Activated naive CD4-positive, alpha-beta T cell (primary cell): ENCODE measurements at places on chromosomes 7 and 10.

DNA sequence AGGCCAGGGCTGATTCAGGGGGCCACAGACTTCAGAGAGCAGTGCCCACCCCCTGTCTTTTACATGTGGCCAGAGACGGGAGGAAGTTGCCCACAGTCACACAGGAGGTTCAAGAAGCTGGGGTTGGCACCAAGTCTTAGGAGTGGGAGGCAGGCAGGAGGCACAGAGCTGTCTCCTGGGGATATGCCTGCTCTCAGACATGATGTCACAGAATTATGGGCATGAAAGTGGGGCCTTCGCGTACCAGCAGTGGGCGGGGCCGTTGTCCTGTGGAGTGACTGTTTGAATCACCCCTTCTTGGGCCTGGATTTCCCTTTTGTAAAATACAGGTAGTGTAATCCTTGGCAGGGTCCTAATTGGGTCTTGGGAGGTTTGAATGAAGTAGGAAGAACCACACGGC is 81.2 kb upstream of the PPIF start:
- DNase-seq = no peak

- no peak for DNase-seq
Measured at GRCh38 chr10:65949526-65949925, 976.3 kb upstream of the LRRTM3 start.

GRCh38 chr7:117173035-117173770 is 149.7 kb downstream of the WNT2 start:
- no peak for DNase-seq

DNA sequence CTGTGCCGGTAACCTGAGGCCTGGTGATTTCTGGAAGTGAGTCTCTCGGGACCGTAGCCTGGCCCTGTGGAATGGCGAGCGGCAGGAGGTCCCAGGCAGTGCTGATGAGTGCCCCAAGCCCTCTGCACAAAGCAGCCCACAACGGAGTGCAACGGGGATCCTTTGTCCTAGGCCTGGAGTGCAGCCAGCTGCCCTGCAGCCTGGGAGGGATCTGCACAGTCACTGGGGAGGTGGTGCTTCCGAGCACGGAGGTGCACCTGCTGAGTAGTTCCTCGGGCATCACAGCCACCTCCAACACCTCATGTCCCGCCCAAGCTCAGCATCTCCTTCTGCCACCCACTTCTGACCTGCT is 162.8 kb upstream of the ZMIZ1 start:
- no peak for DNase-seq

- DNase-seq = no peak
Measured at GRCh38 chr7:71132127-71132376, at the start of gene GALNT17. TSS of gene GALNT17 (plus strand) at chr7:71132144.

DNA sequence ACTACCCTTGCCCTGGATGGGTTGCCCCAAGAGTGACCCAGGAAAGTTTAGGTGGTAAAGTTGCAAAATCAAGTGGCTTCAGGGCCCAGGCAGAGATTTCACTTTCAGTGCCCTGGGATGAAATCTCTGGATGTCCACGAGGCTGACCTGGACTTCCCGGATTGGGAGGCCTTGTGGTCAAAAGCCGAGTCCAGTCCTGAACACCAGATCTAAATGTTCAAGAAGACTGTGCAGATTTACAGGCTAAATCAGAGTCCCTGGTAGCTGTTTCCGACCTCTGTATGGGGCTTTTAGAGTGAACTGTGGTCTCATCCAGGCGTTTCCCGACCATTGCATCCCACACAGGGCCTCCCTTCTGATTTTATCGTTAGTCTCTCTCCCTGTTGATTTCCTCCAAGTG is 95.3 kb downstream of the WDR11 start:
- no peak for DNase-seq

GRCh38 chr10:47181052-47181849 is 118.7 kb upstream of the GDF10 start:
- no peak for DNase-seq

GRCh38 chr7:54541669-54542625 is at the start of gene VSTM2A:
TSS of gene VSTM2A (plus strand) at chr7:54542375. CDS start at chr7:54542731, 356 bp downstream.
- no peak for DNase-seq

DNA sequence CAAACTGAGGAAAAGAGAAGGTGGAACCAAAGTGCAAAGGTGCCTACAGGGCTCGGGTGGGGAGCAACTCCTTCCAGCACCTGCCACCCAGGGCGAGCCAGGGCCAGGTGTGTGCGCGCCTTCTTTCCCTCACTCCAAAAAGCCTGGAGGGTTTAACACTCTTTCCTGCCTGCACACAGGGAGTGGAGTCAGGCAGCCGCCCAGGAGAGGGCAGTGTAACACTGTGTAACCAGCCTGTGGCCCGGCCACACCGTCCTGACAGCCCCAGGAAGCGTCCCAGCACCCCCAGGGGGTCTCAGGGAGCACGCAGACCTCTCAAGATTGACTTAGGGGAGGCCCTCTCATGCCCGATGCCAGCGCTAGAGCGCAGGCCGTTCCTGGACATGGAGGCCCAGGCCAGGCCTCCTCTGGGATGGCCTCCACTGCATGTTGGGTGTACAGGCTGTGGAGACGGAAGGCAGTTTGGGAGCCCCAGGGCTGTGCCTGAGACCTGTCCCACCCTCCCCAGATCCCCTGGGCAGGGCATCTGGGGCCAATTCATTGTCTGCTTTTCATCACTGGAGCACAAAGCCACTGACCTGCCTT is 13.4 kb downstream of the BRI3 start:
- DNase-seq = no peak

DNA sequence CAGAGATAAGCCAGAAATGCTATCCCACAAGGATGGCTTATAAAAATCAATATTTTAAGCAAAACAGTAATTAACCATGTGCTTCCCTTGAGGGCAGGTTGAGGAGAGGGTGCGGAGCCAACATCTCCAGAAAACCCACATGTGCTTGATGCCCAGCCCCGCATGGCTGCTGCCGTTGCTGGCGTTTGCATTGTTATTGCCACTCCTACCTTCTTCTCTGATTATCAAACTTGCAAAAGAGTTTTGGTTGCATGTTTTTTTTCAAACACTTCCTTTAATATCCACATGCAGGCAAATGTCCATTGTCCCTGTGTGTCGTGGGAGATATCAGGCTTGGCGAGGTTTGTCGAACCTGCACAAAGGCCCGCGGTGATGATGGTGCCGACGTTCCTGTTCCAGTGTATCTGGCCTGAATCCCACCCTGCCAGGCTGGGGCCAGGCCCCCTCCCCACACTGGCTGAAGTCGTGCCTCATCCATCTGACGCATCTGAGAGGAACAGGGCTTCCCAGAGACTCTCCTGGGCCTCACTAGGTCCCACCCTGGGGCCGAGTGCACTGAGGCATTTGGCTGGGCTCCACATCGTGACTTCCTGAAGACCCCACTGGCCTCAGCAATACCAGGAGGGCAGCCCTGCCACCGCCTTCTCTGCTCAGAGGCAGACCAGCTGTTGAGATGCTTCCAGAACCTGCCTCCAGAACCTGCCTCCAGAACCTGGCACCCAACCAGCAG is 40.9 kb downstream of the TCERG1L start:
- DNase-seq = no peak

- no peak for DNase-seq
Measured at GRCh38 chr10:8183241-8183704, 128.8 kb downstream of the GATA3 start.

- DNase-seq = no peak
Measured at GRCh38 chr10:47222461-47222860, 77.5 kb upstream of the GDF10 start.

GRCh38 chr10:32410569-32410968 is 35.4 kb upstream of the CCDC7 start:
- no peak for DNase-seq

DNA sequence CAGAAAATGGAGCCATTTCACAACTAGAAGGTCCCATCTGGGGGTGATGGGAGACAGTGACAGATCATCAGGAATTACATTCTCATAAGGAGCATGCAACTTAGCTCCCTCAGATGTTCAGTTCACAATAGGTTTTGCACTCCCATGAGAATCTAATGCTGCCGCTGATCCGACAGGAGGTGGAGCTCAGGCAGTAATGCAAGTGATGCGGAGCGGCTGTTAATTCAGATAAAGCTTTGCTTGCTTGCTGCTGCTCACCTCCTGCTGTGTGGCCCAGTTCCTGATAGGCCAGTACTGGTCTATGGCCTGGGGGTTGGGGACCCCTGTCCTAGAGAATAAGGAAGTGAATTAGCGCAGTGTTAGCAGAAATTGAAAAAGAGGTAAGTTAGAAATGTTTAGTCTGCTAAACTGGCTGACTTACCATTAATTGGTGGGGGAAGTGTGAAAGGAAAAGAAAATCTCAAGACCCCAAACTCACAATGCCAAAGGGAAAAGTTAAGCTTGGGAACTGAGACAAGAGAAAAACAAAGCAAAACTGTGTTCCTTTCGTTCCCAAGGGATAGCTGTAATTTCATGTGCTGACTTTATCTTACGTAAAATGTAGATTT is 76.4 kb downstream of the LYZL2 start:
- DNase-seq = no peak

- DNase-seq = no peak
Measured at GRCh38 chr10:500876-501275, 188.6 kb downstream of the DIP2C start.

DNA sequence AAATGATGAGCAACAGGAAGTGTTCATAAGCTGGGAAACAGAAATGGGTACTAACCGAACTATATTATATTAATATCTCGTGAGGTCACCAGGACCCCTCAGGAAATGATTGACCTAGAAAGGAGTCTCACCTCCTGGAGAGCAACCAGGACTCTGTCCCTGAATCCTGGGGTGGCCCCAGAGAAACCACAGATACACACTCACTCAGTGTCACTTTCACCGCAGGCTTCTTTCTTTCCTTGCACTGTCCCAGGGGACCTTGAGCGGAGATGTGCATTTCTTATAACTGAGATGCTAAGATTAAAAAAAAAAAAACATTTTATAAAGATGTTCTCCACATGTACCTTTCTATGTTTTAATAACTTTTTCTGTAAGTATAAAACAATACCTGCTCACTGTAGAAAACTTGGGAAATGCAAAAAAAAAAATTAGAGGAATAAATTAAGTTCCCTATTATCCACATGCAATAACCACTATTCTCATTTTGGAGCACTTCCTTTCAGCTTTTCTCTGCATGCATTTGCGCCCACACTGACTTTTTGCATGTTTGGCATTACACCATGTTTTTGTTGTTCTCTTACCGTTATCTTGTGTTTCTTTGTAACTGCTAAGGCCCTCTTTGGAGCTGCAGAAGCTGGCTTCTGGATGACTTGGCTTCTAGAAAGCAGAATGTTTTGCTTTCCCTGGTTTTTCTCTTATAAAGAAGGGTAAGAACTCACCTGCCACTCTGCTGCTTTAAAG is 15.0 kb downstream of the NOD1 start:
- DNase-seq = no peak

DNA sequence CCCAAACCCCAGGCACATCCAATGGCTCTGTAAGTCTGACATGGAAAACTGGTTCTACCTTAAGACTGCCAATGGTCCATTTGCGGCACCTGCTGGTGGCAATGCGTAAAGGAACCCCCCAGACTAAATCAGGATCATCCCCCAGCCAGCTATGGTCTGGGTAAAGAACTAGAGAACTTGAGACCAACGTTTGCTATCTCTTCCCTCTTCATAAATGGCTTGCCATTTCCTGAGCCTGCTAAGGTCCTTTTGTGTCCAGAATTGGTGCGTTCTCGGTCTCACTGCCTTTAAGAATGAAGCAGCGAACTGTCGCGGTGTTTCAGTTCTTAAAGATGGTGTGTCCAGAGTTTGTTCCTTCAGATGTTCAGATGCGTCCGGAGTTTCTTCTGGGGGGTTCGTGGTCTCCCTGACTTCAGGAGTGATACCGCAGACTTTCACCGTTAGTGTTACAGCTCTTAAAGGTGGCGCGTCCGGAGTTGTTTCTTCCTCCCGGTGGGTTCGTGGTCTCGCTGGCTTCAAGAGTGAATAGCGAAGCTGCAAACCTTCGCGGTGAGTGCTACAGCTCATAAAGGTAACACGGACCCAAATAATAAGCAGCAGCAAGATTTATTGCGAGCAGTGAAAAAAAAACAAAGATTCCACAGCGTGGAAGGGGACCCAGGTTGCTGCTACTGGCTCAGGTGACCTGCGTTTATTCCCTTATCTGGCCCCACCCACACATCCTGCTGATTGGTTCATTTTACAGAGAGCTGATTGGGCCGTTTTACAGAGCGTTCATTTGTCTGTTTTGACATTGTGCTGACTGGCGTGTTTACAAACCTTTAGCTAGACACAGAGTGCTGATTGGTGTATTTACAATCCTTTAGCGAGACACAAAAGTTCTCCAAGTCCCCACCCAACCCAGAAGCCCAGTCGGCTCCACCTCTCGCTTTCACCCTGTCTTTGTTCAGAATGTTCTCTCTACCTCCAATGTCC is 95.4 kb downstream of the ELMO1 start:
- DNase-seq = peak; percentile 20

GRCh38 chr7:2993868-2994267 is 49.8 kb downstream of the CARD11 start:
- DNase-seq = no peak

GRCh38 chr7:141557360-141557759 is 6.2 kb downstream of the AGK start:
- no peak for DNase-seq

- DNase-seq = no peak
Measured at GRCh38 chr7:112759905-112760304, 30.3 kb downstream of the TMEM168 start.

- DNase-seq = no peak
Measured at GRCh38 chr10:102872163-102872562, 2.9 kb downstream of the AS3MT start.

GRCh38 chr10:93438613-93439253 is 43.4 kb downstream of the MYOF start:
- no peak for DNase-seq

DNA sequence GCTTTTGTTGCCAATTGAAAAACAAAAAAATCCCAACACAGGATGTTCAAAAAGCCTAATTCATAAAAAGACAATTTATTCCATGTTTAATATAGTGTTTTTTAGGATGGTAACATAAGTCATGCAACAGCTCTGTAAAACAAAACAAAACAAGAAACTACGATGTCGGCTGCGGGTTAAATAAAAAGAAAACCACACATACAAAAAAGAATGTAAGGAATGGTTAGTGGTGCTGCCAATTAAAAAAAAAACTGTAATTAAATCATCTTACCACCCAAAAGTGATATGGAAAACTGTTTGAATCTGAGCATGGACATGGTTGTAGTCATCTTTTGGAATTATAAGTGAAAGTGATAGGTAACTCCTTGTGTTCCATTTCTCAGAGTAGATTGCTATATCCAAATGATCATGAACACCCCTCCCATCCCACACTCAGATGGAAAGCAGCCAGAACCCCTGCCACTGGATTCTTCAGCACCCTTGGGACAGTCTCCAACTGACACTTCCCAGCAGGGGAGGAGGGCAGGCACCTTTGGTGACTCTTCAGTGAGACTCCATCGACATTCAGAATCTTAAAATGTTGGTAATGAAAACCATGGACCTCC is 14.3 kb upstream of the DAGLB start:
- DNase-seq = no peak

GRCh38 chr10:95196046-95196445 is 2.0 kb downstream of the ACSM6 start:
- no peak for DNase-seq

DNA sequence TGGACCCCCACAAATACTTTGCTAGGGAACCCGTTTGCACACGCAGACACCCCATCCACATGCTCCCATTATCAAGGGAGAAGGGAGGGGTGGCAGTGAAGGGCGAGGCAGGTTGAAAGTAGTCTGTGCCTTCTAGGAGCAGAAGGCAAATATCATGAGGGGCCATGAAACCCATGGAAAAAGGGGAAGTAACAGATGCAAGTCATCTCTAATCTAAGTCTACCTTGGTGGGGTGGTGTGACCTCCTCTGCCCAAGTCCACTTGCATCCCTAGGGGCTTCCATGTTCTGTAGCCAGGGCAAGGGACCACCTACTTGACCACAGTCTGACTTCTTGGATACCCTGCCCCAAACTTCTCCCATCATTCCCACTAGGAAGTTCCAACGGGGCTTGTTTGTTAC is 5.5 kb downstream of the GIMAP6 start:
- no peak for DNase-seq
